ENCODE measurements at places on chromosomes 2 and 18.

- DNase-seq, result no peak
Measured at GRCh38 chr2:222548992-222549391, 106.9 kb downstream of the FARSB start.

- DNase-seq, result no peak
Measured at GRCh38 chr2:100733391-100734187, 86.3 kb upstream of the NPAS2 start.

GRCh38 chr2:4300616-4301015 is 597.2 kb downstream of the DCDC2C start:
- DNase-seq, result no peak

GRCh38 chr2:22991844-22992243 is 393.1 kb upstream of the KLHL29 start:
- DNase-seq, result no peak

- no peak for DNase-seq
Measured at GRCh38 chr2:229636571-229636970, 77.8 kb downstream of the DNER start.

DNA sequence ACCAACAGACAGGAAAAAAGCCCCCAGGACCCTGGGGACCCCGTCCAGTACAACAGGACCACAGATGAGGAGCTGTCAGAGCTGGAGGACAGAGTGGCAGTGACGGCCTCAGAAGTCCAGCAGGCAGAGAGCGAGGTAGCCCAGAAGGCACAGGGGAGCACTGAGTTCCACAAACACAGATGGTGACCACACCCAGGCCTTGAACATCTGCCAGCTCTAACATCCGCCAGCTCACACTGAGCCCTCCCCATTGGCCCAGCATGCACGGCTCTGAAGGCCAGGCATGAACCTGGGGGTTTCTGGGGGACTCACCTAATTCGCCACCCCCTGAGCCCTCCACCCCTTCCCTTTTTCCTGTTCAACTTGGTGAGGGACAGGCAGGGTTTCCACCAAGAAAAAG is 25.6 kb upstream of the PRLH start:
- DNase-seq, result peak; percentile 61

DNA sequence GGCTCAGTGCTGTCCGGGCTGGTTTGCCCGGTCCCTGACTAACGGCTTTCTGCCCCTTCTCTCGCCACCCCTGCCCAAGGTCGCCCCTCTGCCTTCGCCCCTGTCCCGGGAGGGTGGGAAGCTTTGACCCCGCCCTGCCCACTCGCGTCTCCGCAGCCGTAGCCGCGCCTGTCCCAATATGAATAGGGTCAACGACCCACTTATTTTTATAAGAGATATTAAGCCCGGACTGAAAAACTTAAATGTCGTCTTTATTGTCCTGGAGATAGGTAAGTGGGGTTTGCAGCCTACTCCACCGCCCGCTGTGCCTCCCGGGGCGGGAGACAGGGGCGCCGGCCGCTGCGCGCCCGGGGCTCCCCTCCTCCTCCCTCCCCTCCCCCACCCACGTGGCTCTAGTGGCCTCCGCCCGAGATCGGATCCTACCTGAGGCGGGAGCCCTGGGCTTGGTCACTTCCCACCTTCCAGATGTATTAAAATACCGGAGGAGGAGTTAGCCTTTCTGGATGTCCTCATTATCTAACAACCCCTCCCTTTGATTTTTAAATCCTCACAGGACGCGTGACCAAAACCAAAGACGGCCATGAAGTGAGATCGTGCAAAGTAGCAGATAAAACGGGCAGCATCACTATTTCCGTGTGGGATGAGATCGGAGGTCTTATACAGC is 633 bp downstream of the NABP1 start:
- peak; percentile 80 for DNase-seq

DNA sequence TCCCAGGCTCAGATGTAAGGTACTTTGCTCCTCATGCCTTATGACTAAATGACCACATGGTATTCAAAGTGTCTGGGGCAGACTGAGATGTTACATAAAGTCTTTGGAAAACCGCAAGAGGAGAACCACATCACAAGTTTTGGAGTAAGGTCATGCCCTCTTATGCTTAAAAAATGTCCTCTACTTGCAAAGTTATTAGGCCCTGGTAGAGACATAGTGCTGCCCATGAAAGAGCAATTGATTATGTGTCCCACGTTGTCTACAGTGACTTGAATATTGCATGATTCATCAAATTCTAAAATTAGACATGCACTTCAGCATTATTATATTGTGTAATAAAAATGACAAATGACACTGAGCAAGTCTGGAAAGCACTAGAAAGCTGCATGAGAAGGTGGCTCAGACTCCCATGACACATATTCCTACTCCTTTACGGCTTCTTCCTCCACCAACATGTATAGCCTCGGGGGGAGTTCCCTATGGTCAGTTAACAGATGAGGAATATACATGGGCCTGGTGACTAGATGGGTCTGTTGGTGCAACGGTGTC is 602.6 kb upstream of the VRK2 start:
- DNase-seq, result no peak

DNA sequence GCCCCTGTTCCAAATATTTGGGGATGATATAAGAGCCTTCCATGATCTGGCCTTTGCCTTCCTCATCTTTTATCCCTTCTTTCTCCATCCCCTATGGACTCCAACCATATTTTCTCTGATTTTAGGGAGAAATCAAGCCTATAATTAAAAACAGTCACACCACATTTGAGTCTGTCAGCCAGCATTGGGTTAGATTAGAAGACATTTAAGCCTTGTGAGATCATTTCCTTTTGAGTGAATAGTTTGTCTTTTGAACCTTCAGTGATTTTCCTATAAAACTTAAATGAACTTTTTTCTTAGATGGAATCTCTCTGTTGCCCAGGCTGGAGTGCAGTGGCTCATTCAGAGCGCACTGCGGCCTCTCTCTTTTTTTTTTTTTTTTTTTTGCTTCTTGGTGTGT is 7.6 kb upstream of the C18orf32 start:
- DNase-seq, result no peak

GRCh38 chr18:33161131-33161530 is 279.4 kb downstream of the CCDC178 start:
- no peak for DNase-seq

- no peak for DNase-seq
Measured at GRCh38 chr2:191019376-191019775, 5.4 kb upstream of the STAT1 start.

GRCh38 chr2:236865052-236865451 is 220.6 kb upstream of the COPS8 start:
- DNase-seq, result no peak

- DNase-seq, result peak; percentile 25
Measured at GRCh38 chr2:189302274-189302948, 122.8 kb upstream of the COL5A2 start.
